ENCODE measurements at places on chromosomes 16 and 17.

DNA sequence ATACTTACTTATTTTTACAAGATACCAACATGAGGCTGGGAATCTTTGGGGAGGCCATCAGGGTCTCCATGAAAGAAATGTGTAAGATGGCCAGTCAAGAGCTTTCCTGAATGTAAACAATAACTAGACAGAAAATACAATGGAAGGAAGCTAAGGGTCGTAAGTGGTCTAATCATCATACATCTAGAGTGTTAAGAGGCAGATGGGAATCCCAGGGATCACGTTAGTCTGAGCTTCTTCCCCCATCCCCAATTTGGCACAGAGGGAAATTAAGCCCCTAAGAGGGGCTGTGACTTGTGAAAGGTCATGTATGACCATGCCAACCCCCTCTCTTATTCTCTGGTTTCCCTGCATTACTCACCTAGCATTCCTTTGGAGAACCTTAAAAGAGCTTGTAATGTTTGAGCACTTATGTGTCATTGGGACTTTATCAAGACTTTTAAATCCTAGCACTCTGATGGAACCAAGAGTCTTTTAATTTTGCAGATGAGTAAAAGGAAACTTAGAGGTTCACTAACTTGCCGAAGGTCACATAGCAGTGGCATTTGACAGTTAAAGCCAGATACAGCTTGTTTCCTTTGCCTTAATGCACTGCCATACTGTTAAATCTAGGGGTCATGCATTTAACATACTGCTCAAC is 46.1 kb downstream of the DCUN1D3 start:
- DNase-seq: no peak

DNA sequence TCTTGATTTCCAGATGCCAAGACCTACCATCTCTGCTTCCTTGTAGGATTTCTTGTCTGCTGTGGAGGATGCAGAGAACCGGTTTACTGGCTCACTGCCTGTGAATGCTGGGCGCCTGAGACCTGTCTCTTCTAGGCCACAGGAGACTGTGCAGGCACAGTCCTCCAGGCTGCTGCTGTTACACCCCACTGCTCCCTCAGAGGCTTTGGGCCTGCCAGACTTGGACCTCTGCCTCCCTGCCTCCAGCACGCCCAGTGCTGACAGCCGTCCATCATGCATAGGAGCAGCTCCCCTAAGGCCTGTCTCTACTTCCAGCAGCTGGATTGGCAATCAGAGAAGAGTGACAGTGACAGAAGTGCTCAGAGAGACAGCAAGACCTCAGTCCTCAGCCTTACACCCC is 6.1 kb downstream of the HROB start:
- DNase-seq: no peak

DNA sequence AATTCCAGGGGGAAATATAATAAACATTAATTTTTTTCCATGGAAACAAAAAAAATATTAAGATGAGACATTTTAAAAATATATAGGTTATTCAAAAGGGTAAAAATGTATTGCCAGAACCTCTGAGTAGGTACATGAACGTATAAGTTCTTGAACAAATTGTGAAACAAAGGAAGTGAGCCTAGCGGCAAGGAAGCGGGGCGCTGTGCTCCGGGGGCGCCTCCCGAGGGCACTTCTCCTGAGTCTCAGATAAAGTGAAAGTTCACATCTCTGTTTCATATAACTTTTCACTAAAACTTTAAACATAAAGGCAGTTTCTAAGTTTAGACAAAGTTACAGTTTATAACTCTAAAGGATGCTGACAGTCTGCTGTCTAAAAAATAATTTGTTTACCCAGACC is 52.3 kb downstream of the TNRC6C start:
- DNase-seq: no peak

DNA sequence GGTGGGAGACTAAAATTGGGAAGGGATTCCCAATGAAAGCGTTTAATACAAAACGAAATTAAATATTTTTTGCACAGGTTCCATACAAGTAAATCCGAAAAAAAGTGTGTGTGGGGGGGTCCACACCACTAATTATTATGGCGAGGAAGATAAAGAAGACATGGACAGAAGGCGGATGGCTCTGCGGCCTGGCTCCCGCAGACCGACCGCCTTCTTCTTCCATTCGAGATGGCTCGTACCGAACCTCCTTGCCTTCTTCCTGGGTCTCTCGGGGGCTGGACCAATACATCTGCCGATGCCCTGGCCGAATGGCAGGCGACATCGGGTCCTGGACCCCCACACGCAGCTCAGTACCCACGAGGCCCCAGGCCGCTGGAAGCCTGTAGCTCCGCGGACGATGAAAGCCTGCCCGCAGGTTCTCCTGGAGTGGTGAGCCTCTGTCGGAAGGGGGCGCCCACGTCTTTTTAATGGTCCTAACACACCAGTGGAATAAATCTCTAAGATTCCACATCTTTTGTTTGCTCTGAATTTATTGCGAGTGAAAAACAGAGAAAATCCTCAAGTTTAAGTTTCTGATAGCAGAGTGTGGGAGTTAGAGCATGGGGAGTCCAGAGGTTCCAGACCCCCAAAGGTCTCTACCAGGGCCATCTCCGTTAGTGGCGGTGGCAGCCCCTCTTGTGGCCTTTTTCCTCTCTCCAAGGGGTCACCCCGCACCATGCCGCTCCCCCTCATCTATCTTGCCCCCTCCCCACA is 1.4 kb downstream of the PRAC2 start:
- peak; percentile 22 for DNase-seq

GRCh38 chr16:75377729-75378386 is 55.4 kb downstream of the CFDP1 start:
- DNase-seq: no peak

GRCh38 chr16:4182581-4183236 is 59.2 kb downstream of the SRL start:
- DNase-seq: no peak

- DNase-seq: no peak
These were observed at the start of gene TMC8 for GRCh38 chr17:78130437-78131101. TSS of gene TMC8 (plus strand) at chr17:78130771. CDS start at chr17:78131589, 818 bp downstream.

- no peak for DNase-seq
These were observed 21.7 kb downstream of the MILR1 start for GRCh38 chr17:64470625-64471024.

- DNase-seq: no peak
These were observed 7.9 kb downstream of the GNAO1 start for GRCh38 chr16:56199164-56199563.

DNA sequence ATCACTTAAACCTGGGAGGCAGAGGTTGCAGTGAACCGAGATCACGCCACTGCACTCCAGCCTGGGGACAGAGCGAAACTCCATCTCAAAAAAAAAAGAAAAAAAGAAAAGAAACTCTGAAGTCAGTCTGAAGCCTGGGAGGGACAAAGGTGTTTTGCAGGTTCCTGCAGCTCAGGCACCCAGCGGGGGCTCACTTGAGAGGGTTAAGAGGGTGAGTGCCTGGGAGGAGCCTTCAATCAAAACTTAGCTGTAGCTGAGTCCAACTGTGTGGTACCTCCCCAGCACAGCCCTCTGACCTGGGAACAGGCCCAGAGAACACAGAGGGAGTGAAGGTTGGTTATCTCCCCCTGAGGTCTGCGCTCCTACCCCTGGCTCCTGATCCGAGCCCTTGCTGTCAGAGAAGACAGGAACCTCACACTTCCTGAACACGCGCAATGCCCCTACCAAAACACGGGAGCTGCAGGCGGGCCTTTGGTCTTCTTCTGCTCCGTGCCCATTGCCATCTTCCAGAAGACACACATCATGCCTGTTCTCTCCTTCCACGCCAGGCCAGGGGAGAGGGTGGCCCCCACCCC is 20.4 kb upstream of the ZC3H18 start:
- no peak for DNase-seq

DNA sequence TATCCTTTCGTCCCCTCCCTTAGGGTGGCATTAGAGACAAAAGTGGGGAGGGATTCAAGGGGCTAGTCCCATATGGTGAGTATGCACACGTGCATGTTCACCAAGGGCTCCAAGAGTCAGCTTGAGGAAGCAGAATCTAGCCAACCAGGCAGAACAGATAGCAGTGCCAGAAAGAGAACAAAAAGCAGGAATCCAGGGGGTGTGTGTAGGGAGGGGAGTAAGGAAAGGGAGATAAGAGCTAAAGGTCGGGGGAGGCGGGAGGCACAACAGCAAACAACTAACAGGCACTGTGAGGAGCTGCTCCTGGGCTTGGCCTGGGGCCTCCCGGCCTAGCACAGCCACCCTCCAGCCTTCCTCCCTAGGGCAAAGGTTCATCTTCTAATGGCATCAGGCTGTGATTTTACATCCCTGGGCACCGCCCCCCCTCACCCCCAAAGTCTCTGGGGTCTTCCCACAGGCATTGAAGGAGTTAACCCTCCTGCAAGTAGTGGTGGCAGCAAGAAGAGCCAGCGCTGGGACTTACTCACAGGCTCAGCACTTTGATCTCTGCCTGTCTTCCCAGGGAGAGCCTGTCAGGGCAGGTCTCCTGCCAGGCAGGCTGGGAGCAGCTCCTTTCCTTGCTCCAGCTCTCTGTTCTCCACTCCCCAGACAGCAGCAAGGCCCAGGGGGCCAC is 12.4 kb upstream of the SUPT4H1 start:
- DNase-seq: no peak

DNA sequence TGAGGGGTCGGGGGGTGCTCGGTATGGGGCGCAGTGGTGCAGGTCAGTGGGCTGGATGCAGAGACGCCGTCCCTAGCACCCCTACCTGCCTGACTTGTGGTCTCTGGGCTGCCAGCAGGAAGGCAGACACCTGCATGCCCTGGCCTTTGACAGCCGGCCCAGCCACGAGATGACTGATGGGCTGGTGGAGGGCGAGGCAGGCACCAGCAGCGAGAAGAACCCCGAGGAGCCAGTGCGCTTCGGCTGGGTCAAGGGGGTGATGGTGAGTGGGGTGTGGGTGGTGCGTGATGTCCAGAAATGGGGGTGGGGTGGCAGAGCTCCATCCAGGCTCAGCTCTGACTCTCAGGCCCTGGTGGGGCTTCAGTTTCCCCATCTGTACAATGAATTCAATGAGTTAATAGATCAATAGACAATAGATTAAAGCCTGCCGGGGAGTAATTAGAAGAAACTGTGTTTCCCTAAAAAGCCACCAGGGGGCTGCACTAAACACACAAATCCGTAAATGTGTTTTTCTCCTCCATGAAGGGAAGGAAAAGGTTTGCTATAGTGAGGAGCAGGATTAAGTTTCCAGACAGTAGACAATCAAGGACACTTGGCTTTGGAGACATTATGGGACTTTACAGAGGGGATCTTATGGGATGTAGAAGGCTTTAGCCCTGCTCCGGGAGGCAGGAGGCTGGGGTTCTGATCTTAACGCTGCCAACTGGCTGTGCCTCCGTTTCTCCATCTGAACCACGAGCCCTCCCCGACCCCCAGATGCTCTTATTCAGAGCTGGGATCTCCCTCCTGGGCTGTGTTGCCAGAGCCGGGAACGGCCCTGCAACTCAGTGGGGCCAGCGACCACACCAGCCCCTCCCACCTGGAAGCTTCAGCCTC is 2.2 kb downstream of the SLC12A3 start:
- DNase-seq: peak; percentile 28

- no peak for DNase-seq
These were observed 11.4 kb downstream of the CCR7 start for GRCh38 chr17:40553694-40554534.

GRCh38 chr16:67982011-67982696 is 1.9 kb upstream of the DPEP3 start:
- no peak for DNase-seq

DNA sequence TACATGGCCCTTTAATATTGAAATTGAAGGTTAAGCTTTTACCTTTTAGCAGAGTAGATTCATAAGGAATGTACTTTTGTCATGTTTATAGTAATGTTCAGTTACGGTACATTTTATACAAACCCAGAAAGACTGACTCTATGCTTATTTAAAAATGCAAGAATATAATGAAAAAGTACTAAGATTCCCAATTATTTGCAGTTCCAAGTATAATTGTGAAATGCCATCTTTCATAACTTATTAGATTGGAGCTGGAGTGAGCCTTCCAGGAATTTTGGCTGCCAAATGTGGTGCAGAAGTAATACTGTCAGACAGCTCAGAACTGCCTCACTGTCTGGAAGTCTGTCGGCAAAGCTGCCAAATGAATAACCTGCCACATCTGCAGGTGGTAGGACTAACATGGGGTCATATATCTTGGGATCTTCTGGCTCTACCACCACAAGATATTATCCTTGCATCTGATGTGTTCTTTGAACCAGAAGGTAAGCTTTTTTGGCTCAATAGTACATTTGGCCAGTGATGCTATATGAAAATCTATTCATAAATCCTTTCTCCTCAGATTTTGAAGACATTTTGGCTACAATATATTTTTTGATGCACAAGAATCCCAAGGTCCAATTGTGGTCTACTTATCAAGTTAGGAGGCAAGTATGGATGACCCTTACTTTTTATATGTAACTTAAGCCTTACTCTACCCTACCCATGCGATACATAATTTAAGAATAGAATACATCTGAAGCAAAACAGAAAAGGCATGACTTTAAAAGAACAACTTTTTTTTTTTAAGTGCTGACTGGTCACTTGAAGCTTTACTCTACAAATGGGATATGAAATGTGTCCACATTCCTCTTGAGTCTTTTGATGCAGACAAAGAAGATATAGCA is 4.2 kb downstream of the SRSF2 start:
- no peak for DNase-seq

- DNase-seq: no peak
These were observed 28.4 kb downstream of the MYH3 start for GRCh38 chr17:10628756-10629155.

GRCh38 chr16:55393991-55394390 is 70.0 kb downstream of the IRX6 start:
- no peak for DNase-seq

GRCh38 chr17:49381033-49381432 is 19.0 kb upstream of the ZNF652 start:
- no peak for DNase-seq

- DNase-seq: no peak
These were observed 12.7 kb upstream of the DOC2B start for GRCh38 chr17:193841-194806.

DNA sequence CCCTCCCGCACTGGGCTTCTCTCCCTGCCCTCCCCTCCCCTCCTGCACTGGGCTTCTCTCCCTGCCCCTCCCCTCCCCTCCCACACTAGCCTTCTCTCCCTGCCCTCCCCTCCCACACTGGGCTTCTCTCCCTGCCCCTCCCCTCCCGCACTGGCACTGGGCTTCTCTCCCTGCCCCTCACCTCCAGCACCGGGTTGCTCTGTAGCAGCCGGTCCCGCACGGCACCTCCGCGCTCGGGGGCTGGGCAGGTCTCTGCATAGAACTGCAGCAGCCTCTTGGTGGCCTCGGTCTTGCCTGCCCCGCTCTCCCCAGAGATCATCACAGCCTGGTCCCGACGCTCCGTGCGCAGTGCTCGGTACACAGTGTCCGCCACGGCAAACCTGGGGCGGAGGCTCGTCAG is 9.8 kb downstream of the MYO1C start:
- no peak for DNase-seq

- no peak for DNase-seq
These were observed 24.5 kb upstream of the SUPT4H1 start for GRCh38 chr17:58376472-58377000.
